LNCaP clone FGC (cell line): ENCODE measurements at places on chromosomes 5 and 9.

- DNase-seq, result no peak
Observed at GRCh38 chr5:35483191-35483590, 134.5 kb upstream of the SPEF2 start.

- no peak for DNase-seq
Observed at GRCh38 chr5:156922207-156922792, 40.7 kb downstream of the TIMD4 start.

DNA sequence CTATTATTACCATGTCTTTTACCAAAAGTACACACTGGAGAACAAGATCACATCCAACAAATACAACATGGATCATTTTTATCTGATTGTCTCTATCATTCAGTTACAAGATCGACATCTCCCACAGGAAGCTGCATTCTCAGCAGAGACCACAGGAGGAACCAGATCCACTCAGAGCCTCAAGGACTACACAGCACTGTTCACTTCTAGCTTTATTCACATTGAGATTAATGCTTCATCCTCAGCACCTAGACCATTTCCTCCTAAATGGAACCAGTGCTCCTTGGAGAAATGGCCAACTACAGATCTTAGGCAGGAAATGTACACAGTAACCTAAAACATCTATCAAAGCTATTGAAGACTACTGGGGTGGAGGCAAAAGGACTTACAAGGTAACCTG, 13.3 kb upstream of the C5orf15 start:
- DNase-seq, result peak; percentile 42

DNA sequence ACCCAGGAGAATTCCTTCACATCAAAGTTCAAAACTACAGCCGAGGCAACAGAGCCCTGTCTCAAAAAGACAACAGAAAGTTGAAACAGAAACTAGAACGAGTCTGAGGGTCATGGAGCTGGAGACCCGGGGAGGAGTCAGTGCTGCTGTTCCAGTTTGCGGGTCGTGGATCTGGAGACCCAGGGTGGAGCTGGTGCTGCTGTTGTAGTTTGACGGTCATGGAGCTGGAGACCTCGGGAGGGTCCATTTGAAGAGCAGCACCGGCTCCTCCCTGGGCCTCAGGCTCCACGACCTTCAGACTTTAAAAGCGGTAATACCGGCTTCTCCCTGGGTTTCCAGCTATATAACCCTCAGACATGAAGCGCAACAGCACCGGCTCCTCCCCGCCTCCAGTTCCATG, 13.0 kb upstream of the LCN15 start:
- DNase-seq, result no peak

GRCh38 chr5:107713228-107713627, 42.5 kb upstream of the EFNA5 start:
- DNase-seq, result no peak

GRCh38 chr5:137858223-137858916, 9.3 kb upstream of the MYOT start:
- no peak for DNase-seq

DNA sequence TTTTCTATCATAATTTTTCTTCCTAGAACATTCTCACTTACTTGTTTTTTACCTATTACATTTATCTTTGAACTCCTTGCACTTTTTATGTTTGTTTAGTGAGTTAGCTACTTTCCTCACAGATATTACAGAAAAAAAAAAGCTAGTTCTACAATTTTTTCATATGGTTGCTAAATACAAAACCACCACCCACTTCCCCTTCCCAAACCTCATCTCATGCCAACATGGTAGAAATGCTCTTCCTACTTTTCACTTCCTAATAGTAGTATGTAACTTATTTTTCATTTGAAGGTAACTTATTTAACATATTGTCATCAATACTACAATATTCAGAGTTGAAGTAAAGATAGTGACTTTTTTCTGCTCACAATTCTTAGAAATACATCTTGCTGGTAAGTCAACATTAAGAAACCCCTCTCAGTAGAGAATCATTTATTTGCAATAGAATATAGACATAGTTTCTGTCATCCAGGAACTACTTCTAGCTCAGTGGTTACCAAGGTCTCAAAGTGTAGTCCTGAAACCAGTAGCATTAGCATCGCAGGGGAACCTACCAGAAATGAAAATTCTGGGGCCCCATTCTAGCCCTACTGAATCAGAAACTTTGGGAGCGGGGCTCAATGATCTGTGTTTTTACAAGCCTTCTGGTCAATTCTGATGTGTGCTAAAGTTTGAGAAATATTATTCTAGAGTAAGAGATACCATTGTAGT, 1124.6 kb downstream of the DTWD2 start:
- no peak for DNase-seq

GRCh38 chr5:96936431-96937320, 796 bp downstream of the LNPEP start:
- DNase-seq, result no peak

GRCh38 chr5:40568548-40568947, 111.2 kb upstream of the PTGER4 start:
- no peak for DNase-seq

DNA sequence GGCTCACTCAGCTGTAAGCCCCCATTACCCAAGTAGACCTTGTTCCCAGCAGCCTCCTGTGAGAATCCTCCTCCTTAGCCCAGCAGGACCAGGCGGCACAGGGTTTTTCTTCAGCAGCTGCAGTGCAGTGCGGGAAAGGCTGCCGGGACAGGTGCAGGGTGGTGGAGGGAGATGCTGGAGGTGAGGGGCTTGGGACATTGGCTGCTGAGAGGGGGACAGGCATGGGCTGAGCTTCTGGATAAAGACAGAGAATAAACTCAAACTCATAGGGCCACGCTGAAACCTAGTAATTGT, 174.7 kb downstream of the CACNA1B start:
- no peak for DNase-seq
